ENCODE measurements at places on chromosomes 11 and 22. TPM values are rescaled to one million over a fixed set of nuclear protein-coding genes. Genes with fewer than 3 reads are reported as not detected.

DNA sequence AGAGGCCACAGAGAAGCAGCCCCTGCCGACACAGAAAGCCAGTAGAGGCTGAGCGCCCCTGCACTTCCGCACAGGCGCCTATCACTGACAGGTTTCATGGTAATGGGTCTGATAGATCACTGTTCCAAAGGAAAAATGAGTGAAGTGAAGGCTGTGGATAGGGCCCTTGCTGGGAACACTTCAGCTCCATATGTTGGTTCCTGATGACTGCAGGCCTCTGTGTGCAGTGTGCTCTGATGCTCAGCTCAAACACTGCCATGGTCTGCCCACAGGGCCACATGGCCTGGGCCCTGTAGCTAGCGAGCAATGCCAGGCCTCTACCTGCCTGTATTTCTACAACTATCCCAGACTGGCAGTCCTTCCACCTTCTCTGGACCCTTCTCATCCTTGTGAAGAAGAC, 62.7 kb upstream of the CLTCL1 start:
- no peak for DNase-seq

GRCh38 chr22:20750461-20751184, 23.3 kb upstream of the SERPIND1 start:
- no peak for DNase-seq

DNA sequence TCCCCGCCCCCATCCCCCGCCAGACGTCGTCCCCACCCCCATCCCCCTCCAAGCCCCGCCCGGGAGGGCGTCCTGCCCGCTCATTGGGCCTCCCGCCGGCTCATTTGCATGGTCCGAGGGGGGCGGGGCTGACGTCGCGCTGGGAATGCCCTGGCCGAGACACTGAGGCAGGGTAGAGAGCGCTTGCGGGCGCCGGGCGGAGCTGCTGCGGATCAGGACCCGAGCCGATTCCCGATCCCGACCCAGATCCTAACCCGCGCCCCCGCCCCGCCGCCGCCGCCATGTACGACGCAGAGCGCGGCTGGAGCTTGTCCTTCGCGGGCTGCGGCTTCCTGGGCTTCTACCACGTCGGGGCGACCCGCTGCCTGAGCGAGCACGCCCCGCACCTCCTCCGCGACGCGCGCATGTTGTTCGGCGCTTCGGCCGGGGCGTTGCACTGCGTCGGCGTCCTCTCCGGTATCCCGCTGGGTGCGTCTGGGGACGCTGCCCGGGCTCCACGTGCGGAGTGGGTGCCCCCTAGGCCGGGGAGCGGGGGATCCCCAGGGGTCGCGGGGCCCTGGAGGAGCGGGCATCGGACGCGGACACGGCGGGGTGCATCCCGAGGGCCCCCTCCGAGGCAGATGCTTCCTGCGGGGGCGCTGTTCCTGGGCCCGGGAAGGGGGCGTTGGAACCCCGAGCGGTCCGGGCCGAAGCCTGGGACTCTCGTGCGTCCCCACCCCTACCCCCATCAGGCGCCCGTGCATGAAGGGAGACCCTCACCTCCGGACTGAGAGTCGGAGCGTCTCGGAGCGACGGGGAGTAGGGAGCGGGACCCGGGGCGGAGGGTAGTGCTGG, at the start of gene PNPLA3:
PNPLA3 (plus strand) TSS at position 175 of the 834 bp plus-strand sequence; CDS start at position 282, 107 bp downstream.
- peak; percentile 74 for DNase-seq

- no peak for DNase-seq
Observed at GRCh38 chr22:48636746-48637145, 1190.9 kb downstream of the BRD1 start.

DNA sequence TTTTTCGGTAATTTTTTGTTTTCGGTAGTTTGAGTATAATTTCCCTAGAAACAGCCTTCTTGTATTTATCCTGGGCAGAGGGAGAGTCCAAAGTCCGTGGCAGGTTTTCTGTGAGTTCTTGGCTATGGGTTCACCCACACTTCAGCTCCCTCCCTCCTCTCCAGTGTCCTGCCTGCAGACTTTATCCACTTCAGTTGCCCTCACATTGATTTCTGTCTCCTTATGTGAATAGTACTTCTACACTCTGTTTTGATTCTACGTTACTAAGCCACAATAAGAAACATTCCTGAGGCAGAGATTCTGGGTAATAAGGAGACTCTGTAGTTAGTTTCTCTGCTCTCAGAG, 868.6 kb downstream of the METTL15 start:
- no peak for DNase-seq

DNA sequence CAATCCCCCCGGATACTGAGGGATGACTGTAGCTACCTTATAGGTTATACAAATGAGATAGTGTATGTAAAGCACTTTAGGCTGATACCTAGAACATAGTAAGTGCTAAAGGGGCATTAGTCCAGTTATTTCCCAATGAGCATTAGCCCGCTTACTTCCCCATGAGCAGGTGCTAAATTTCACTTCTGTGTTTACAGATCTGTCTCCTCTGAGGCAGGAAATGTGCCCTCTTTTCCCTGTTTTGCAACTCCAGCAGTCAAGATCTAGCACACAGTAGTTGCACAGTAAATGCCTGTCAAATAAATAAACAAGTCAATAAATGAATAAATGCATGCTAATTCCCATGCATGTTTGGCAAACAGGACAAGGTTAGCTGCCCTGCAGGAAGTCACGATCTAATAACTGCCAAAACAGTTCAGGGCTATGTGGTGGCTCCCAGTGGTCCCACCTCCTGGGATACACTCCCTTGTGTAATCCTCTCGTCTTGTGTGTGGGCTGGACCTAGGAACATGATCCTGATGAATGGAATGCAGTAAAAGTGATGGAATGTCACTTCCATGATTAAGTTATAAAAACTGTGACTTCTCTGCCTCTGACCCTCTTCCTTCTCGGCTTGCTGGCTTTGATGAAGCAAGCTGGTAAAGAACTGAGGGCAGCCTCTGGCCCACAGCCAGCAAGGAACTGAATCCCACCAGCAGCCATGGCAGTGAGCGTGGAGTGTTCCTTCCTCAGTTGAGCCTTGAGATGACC, 459.0 kb downstream of the SOX6 start:
- no peak for DNase-seq

GRCh38 chr22:33578752-33579151, 341.5 kb downstream of the LARGE1 start:
- DNase-seq, result no peak

- DNase-seq, result no peak
Observed at GRCh38 chr11:23947883-23948282, 549.0 kb upstream of the LUZP2 start.

GRCh38 chr11:111735262-111736116, 30.7 kb downstream of the PPP2R1B start:
- DNase-seq, result peak; percentile 98

DNA sequence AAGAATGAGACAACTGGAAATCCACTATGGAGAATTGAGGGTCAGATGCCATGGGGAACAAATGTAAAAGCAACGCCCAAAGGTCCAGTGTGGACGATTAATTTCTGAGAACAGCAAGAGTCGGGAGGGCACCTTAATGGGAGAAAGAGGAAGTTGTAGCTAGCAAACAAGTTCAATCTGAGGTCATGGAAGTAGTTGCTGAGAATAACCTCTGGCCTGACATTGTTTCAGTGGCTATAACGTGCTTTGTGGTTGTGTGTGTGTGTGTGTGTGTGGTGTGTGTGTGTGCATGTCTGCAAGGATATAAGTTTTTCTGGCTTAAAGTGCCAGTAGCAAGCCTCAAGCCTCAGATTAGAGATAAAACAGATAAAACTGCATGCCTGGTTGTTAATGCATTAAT, 1630.1 kb upstream of the TENM4 start:
- no peak for DNase-seq

DNA sequence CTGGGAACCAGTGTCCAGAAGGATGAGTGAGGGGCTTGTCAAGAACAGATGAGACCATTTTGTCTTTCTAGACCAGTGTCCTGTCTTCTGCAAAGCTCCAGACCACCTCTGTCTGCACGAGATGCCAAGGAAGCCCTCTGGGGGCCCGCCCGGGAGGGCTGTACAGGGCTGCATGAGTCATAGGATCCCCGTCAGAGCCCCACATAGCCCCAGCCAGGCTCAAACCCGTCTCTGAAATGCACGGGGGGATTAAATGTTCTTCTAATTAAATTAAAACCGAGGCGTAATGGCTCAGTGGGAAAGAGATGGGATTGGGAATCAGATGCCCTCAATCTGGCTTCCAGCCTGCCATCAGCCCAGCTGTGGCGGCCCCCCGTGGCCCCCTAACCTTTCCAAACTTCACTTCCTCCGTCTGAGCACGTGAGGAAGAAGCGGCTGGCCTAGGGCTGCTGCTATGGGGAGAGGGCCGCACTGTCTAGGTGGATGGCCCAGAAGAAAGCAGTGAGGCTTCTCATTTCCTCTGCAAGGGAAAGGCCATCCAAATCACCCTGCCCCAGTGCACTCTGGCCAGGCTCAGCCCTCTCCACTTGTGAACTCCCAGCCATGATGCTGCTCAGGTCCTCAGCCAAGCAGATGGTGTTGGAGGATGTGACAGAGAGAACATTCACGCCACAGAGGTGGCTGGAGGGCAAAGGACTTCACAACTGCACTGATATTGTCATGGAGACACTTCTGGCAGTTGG, 32.8 kb downstream of the KCNQ1OT1 start:
- DNase-seq, result no peak

GRCh38 chr22:27391092-27391770, 410.3 kb downstream of the MN1 start:
- DNase-seq, result peak; percentile 55

DNA sequence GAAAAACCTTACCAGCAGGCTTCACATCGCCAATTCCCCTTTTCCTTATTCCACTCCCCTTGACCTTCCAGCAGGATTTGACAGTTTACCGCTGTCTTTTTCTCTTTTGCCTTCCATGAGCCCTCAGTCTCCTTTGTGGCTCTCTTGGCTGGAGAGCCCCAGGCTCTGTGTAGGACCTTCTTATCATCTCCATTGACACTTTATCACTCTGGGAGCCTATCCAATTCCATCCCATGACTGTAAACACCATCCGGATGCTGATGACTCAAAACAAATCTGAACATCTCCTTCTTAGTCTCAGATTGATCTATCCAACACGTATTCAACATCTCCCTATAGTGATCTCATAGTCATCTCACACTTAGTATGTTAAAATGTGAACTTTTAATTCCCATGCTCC, 36.0 kb downstream of the HTR3A start:
- DNase-seq, result no peak

DNA sequence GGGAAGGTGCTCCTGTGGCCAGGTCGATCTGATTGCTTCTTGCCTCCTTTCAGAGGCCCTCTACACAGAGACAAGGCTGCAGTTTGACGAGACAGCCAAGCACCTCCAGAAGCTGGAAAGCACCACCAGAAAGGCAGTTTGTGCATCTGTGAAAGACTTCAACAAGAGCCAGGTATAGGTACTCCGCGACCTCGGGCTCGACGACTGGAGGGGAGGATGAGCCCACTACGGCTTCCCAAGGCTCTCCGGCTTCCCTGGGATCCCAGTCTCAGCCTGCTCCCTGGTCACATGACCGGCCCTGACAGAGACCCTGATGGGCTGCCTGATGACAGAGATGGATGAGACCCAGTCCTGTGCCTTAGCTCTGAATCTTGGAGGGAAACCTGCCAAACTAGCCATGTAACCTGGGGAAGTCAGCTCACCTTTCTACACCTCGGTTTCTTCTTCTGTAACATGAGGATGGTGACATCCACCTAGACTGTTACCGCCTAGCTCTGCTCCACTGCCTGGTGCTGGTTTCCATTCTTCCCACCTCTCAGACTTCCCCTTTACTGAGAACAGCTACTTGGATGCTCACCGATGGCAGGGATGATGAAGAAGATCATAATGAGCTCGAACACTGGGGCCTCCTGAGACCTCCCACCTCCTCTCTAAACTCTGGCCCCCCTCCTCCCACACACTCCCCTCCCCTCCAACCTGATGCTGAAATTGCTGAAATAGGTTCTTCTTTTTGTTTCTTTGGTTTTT, 8.9 kb downstream of the RIBC2 start:
- no peak for DNase-seq

DNA sequence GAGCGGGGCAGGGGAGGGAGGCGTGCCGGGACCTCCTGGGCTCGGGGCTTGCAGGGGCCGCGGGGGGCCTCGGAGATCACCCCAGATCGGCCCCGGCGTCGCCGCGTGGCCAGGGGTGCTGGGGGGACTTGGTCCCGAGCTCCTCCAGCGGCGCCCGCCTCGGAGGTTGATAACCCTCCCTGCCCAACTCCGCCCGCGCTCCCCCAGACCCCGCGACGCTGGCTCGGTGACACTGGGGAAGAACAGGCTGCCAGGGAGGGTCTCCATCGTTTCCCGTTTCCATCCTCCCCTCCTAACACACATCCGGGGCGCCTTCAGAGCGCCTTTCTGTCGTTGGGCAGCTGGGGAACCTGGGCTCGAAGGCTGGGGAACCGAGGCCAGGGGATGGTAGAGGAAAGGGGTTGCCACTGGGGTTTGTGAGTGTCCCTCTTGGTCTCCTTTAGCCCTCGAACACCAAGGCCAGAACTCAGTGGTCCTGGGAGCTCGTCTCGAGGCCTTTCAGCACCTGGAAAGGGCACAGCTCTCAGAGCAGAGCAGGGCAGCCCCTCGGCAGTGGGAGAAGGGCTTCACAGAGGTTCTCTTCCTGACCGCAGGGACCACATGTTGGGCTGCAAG, 431 bp downstream of the SLC37A2 start:
- no peak for DNase-seq

GRCh38 chr11:115398333-115399080, 105.7 kb downstream of the CADM1 start:
- no peak for DNase-seq

DNA sequence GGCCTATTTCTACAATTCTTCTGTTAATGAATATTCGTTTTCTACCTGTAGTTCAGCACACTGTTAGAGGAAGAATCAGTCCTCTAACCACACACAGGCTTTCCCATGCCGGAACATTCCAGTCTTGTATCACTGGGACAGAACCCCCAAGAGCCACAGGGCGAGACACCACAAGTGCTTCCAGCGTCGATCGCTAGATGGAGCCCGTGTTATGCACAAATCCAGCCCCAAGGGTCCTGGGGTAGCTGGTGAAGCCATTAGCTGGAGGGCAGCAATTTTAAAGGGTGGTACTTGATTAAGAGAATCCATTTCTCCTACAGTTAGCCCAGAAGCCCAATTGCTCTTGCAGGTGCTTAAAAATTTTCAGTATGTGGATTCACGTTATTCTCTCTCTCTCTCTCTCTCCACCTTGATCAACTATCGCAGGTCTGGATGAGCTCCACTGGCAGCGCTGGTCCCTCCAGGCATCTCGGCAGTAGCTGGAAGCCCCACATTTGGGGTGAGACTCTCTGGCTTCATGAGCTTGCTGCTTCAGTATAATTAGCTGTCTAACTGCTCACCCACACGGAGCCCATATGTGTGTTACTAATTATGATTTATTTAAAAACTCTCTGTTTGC, 148.2 kb upstream of the SNX19 start:
- DNase-seq, result peak; percentile 39

SCGB1C1 gene
- not detected for total RNA-seq

RRAS2 gene
- total RNA-seq, result 29.3 TPM

FTH1 gene
- total RNA-seq, result 666 TPM

OR52I1 gene
- not detected for total RNA-seq

KRTAP5-11 gene
- 2.2 TPM for total RNA-seq

All from skin of body (tissue), 3 donors.